ENCODE measurements at places on chromosomes 2 and 18.

- DNase-seq: no peak
Observed at GRCh38 chr2:222689322-222689721, 17.9 kb downstream of the MOGAT1 start.

GRCh38 chr2:86499326-86499725 lies 58.2 kb downstream of the KDM3A start:
- no peak for DNase-seq

GRCh38 chr2:173741759-173742158 lies 223.4 kb downstream of the SP3 start:
- DNase-seq: no peak

DNA sequence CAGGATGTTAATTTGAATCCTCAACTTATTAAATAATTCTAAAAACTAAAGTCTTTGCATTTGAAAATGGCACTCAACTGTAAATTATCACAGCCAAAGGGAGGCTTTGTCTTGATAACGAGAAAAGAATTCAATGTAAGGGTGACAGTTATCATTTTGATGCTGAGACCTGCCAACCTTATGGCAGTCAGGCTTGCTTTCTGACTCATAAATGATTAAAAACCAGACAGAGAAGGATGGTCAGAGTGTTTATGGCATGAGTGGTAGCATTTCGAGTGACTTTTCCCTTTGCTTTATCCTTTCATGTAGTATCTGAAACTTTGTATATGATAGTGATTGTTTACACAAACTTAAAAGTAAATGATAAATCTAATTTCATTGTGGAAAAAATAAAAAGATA lies 53.9 kb upstream of the EPC2 start:
- DNase-seq: no peak

DNA sequence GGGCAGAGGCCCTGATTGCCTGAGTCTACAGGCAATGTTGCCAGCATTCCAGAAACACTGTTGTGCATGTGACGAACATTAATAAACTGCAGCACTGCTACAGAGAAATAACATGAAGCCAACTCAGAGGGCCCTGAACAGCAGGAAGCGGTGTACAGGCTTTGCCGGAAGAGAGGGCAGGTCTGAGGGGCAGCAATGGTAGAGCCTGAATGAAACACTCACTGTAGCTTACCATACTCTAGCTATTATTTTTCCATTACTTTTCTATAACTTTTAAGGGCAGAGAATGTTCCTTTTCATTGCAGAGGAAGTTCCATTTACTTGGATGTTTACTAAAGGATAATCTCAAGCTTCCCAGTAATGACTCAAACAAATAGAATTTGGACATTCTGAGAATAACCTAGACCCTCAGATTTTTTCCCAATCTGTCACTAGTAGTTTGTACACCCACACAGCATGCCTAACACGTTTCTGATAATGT lies 150.4 kb downstream of the MTX2 start:
- DNase-seq: no peak

DNA sequence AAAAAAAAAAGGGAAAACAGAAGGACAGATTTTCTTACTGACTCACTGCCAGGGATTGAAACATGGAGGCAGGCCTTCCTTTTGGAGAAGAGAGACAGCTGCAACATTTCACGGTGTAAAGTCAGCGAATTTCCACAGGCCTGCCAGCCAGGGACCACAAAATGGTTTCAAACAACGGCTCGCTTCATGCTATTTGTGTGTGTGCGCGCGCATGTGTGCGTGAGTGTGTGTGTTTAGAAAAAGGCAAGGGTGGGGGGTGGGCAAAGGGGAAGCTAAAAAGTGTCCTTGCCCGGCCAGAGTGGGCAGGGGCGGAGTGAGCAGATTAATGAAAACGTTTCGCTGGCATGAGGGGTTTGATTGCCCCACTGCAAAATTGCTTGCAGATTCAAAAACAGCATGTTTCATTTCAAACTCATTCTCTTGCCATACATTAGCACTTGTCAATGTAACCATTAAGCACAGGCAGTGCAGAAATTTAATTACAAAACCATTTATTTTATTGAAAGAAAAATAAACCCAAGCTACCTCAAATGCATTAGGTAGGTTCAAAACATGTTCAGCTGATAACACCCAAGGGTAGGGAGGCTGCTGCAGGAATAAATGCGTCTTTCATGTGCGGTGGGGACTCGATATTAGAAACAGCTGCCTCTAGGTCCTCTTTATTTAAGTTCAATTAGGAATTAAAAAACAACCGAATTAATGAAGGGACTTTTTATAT lies 182.1 kb upstream of the SIX2 start:
- DNase-seq: no peak

DNA sequence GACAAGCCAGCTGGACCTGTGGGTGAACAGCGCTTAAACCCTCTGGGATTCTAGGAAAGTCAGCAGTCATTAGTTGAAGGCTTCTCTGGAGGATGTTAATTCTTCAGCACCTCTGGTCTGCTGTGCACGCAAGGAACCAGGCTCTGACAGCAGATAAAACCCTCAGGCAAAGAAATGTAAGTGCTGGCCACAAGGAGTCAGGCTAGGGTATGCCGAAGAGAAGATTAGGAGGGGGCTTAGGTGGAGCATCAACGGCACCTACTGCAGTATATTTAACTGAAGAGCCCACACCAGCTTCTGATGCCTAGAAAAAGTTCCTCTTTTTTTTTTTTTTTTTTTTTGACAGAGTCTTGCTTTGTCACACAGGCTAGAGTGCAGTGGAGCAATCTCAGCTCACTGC lies 304.2 kb upstream of the MC4R start:
- no peak for DNase-seq

GRCh38 chr2:171345971-171346722 lies 87.6 kb downstream of the METTL8 start:
- DNase-seq: no peak

DNA sequence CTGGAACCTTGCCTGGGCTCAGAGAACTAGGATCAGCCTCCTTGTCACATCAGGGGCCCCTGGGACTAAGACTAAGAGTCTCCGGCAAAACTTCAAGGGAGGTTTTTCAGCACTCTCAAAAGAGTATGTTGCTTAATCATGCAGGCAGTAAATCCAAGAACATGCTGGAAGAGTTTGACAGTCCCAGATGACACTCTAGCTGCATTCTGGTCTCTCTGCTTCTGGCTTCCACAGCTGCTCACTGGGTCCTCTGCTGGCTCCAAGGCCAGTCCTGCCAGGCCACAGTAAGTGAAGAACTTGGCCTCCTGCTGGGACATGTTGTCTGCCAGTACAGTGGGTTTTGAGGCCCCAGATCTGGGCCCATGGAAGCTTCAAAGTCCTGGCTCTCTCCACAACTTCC lies 45.2 kb upstream of the IL1RL1 start:
- DNase-seq: no peak

- DNase-seq: no peak
Observed at GRCh38 chr2:120013597-120014223, 833 bp downstream of the EPB41L5 start.

GRCh38 chr2:26312471-26312870 lies 33.5 kb upstream of the SELENOI start:
- DNase-seq: no peak

DNA sequence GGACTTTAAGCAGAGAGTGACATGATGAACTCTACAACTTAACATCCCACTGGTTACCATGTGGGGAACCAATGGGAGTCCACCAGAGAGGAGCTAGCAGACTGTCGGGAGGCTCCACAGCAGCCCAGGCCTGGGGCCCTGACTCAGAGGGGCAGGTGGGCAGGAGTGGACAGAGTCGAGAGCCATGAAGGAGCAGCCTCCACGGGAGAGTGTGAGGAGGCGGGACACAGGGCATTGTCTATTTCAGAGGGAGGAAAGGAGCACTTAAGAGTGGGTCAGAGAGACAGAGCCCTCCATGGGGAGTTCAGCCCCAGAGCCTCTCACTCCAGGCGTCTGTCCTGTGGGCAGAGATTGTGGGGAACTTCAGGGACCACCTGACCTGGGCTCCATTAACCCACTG lies 118.7 kb downstream of the CYP26B1 start:
- DNase-seq: no peak

Data from caudate nucleus (tissue), 63 donors.